ENCODE measurements at places on chromosomes 13 and 19.
A peak's percentile ranks its signal among the peaks of the same experiment; 100 is the strongest.

- no peak for DNase-seq
These were observed 10.2 kb upstream of the GNA11 start for GRCh38 chr19:3083964-3084363.

DNA sequence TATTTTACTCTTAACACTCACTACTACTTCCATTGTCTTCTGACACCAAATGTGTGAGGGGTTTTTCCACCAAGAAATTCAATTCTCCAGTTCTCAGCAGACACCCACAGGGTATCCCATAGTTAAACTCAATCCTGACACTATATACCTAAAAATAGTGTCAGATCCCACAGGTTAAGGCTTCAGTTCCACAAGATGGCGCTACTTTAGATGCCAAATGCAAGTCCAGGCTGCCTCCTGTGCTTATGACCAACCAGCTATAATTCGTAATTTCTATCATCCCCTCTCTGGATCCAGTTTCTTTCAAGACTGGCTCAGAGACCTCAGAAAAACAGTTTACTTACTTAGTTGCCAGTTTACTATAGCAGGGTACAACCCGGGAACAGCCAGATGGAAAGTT, 1146.2 kb upstream of the SPRY2 start:
- no peak for DNase-seq

- DNase-seq, result peak; percentile 78
These were observed 87.4 kb upstream of the UFM1 start for GRCh38 chr13:38262211-38262610.

- no peak for DNase-seq
These were observed 20.4 kb upstream of the NANOS3 start for GRCh38 chr19:13856497-13856896.

- no peak for DNase-seq
These were observed 171.7 kb upstream of the MAB21L1 start for GRCh38 chr13:35648201-35648600.

DNA sequence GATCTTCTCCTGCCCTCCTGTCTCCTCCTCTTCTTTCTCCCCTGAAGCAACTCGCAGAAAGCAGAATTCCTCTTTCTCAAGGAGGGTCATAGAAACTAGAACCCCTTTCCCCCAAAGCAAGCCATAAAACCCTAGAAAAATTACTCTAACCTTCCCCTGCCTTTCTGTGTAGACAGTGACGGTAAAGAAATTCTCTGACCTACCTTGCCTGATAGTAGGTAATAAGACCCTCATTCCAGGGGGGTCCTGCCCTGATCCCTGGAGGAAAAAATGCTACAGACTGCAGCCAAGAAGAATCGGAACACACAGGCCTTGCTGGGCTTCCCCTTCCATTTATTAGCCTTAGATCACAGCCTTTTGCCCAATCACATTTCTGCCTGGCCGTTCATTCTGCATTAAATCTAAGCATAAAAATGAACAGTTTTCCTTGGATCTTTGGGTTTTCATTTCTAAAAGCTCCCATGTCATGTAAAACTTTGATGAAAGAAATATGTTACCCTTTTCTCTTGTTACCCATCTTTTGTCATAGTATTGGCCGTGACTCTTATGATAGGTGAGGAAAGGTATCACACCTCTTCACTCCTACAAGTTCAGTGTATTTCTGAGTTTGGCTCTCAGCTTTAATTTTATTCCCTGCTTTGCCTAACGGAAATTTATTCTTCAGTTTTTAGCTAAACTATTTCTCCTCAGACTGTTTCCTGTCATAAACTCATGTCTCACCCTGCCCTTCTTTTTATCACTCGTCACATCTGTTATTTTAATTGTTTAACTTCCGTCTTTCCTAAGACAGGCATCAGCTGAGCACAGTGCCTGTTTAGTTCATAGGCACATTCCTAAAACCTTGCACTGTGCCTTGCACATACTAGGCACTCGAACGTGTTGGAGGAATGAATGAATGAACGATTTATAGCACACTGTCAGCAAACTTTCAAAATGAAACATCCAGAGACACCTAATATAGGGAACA, 20.4 kb upstream of the CPB2 start:
- no peak for DNase-seq

- DNase-seq, result peak; percentile 38
These were observed 35.4 kb upstream of the MAP3K10 start for GRCh38 chr19:40155749-40156265.

DNA sequence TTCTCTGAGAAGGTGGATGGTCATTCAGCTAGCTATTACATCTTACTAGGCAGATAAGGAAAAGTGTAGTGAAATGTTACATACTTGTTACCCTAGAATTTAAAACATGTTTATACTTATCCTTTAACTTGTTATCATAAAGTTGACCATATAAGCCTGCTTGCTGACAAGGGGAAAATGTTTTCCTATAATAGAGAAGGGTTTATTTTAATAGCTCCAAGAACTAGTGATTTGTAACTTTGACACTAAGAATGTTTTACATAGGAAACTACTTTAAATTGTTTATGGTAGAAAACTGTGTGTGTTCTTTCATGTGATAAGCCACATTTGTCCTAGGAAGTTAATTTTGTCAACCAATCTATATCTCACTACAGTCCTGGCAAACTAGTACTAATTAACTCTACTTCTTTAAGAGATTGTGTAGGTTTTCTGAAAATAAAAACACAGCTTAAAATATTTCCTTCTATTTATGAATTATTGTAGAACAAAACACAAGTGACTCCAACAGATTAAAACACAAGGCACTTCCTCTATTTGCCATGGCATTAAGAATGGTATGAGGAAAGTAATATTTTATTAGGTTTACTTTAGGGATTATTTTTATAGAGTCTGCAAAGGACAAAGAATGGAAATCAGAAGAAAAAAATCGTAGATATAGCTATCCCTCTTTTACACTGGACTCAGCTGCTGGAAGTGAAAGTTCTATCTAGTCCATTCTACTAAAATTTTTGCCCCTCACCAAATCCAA, 233.3 kb upstream of the NBEA start:
- no peak for DNase-seq

DNA sequence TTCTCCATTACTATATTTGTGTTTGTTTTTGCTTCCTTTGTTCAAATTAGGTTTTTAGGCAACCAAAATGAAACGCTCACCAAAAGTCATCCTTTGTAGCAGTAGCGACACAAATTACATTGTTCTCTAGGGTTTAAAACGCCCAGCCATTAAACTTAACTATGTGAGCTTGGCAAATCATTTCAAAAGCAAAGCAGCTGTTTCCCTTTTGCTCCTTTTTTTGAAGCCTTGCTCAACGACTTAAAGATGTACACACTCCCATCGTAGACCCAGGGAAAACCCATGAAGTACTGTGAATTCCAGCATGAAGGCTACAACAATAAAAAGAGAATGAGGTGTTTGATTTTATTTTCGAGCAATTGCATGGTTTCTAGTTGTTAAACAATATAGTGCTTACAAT, 106.7 kb downstream of the RAP2A start:
- peak; percentile 6 for DNase-seq

- DNase-seq, result no peak
These were observed 5.5 kb downstream of the ACTMAP start for GRCh38 chr19:40744554-40745401.

DNA sequence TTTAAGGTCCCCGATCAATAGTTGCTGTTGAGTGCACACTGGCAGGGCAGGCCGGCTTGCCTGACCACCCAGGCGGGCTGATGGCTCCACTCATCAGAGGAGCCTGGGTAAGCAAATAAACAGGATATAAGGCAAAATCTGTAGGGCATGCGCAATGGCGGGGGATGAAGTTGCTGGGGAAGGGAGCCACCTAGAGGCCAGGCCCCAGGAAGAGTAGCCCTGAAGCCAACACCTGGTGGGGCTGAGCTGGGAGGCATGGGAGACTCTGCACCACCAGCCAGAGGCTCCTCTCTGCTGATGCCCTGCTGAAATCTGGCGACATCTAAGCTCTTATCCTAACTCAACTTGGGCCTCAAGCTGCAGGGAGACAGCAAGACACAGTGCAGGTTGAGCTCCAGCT, 324.3 kb downstream of the ZNF536 start:
- no peak for DNase-seq

- peak; percentile 31 for DNase-seq
These were observed 24.8 kb upstream of the IGFL4 start for GRCh38 chr19:46065486-46066071.

DNA sequence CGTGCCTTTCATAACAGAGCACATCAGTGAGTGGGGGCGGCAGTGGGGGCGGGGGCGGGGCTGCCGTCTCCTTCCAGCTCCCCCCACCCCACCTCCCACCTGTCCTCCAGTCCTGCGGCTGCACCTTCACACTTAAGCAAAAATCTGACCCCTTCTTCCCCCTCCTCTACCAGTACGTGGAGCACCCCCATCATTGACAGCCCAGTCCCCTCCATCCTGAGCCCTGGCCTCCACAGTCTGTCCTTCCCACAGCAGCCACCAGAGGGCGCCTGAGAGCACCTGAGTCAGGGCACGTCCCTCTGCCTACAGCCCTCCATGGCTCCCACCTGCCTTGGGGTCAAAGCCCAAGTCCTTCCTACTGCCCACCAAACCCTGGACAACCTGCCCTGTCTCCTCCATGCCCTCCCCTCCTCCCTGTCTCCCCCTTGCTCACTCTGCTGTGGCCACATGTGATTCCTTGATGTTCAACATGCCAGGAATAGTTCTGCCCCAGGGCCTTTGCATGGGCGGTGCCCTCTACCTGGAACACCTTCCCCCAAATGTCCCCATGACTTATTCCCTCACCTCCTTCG, 4.0 kb downstream of the EBI3 start:
- peak; percentile 44 for DNase-seq

DNA sequence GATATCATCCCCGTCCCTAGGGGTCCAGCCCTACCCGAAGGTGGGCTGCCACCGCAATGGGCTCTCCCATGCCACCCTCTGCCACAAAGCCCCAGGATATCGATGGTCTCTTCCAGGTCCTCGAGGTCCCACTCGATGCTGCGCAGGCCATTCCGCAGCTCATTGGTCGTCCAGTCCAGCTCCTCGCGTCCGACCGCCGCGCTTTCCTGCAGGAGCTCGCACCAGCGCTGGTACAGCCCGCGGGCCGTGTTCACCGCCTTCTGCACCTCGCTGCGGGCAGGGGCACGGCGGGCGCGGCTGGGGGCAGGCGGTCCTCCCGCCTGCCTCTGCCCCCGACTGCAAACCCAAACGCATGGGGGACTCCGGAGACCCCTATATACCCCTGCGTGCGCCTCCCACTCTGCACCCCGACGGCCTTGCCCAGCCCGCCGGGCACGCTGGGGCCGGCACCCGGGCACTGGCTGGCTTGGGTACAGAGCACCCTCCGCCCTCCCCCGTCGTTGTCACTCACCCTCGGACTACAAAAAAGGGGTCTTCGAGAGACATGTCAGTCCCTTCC, 468 bp downstream of the STX10 start:
- peak; percentile 44 for DNase-seq

DNA sequence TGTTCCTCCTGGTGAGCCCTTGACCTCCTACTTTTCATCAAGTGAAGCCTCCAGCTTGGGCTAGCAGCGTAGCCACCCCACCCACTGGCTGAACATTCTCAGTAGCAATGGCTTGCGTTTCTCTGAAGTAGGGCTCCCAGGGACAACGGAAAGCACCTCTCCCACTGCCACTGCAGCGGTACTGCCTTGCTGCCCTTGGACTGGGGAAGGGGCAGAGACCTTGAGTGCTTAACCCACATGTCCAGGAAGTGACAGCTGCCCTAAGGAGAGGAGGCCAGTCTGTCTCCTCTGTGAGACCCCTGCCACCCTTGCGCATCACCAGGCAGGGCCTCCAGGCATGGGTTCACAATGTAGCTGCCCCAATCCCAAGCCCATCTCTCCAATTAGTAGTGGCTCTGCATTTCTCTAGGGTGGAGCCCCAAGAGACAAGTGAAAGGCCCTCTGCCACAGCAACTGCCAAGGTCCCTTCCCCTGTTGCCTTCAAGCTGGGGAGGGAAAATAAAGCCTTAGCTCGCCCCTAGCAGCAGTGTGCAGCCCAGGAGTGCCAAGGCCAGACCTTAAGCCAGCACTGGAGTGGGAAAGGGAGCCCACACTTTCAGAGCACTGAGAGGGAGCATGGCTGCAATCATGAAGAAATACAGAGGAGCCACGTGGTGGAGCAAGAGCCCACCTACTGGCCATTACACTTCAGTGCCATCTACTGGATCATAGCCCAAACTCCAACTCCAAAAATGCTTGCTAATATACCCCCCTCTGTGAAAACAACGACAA, 175.9 kb upstream of the TRPC4 start:
- peak; percentile 37 for DNase-seq

DNA sequence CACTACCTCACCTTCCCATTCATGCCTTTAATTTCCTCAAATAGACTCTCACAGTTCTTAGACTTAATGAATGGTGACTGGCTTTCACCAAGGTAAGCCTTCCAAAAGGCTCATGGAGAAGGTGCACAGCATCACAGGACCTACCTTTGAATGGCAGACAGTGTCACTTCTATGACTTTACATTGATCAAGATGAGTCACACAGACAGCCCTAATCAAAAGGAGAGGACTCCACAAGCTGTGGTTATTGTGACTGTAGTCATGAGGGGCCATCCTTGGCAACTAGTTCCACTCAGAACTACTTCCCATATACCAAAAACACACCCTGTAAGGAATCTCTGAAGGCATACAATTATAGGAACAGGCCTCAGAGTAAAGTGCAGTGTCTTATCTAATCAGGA, 5.9 kb downstream of the LGALS16 start:
- no peak for DNase-seq

DNA sequence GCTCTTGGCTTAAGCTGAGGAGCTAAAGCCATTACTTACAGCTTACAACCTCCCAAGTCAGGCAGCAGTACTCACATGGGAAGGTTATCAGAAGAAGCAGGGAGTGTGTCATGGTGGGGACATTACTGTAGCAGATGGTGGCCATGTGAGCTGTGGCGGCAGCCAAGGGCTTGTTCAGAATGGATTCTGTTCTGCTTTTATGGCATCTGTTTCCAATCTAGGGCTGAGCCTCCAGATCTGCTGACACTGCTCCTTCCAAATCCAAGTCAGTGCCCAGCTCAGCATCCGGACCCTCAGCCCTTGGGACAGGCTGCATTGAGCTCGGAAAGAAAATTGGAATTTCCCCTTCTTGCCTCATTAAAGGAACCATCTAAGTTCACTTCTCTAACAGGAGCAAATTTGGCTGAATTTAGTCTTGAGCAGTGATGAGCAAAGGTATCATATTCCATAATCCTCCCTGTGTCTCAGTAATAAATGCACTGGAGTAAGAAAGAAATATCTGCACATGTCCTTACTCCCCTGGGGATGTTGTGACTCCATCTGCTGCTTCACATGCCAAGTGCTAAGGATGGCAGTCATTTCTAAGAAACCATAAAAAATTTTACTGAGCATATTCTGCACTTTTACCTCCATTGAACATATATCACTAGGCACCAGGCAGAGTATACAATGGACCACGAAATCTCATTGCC, 73.9 kb downstream of the KCTD12 start:
- DNase-seq, result no peak

DNA sequence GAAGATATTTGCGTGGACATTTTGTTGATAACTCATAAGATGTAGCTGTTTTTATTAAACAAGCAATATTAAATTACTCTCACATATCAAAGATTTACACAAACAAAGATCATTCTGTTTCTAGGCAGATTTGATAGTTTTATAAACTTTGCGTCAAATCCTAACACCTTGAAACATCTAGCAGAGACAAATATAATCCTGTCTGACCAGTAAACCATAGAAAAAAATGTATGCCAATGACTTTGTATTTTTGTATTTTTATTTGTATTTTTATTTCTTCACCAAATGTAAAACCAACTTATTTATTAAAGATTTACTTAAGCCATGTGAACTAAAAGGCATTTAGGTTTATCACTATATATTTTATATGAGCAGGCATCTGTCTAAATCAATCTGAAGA, 494.6 kb downstream of the GPC5 start:
- DNase-seq, result no peak

- peak; percentile 55 for DNase-seq
These were observed 69.8 kb downstream of the KCNRG start for GRCh38 chr13:50085063-50085462.

- no peak for DNase-seq
These were observed 1219.5 kb upstream of the PCDH20 start for GRCh38 chr13:62635161-62635560.
